ENCODE measurements at places on chromosomes 6 and 20.

DNA sequence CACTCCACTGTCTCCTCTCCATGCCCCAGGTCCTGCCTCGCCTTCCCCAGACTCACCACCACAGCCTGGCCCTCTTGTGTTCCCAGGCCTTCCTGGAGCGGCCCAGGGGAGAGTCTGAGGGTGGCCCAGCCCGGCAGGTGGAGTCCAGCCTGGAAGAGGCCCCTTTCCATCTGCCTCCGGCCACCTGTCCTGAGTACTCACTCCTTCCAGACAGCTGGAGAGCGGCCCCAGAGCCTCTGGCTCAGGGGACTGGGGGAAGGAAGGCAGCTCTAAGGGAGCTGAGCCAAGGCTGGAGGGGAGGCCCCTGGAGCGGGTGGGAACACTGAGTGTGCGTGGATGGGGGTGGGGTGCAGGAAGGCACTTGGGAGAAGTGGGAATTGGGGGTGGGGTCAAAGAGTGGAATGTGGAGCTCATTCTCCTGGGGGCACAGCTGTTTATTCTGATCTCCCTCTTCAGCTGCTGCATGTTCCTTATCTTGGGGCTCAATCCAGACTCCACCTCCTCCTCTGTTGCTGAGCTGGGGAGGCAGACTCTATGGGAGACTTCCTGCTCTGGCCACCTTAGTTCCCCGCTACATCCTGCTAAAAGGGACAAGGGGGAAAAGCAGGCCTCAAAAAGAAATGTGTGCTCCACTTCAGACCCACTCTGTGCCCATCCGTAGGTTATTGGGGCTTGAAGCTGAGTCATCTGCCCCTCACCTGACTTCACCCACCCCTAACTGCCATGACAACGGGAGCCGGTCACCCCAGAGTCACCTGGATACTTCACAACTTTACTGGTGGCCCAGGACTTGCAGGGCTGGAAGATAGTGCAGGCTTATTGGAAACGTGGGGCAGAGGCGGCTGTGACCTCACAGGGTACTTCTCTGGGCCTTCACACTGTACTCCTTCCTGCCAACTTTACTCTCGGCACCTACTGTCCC lies 19.5 kb upstream of the TAF8 start:
- peak; percentile 10 for DNase-seq

DNA sequence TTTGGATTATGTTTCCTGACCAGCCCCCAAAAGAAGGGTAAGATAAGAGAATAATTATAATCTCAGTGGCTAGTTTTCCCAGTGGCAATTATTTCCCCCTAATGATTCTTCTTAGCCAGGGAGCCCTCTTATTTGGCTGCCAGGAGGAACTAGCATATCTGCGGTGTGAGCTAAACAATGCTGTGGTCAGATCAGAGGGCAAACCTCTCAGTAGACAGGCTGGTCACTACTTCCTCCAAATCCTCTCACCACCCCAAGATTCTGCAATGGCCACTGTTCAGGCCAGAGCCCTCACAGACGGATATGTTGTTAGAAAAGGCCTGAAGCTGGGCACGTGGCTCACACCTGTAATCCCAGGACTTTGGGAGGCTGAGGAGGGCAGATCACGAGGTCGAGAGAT lies 273.4 kb upstream of the SASH1 start:
- DNase-seq: no peak

GRCh38 chr6:10401004-10401536 lies 13.8 kb downstream of the TFAP2A start:
- no peak for DNase-seq

GRCh38 chr20:54268941-54269340 lies 61.1 kb downstream of the PFDN4 start:
- DNase-seq: no peak

GRCh38 chr6:12955956-12956355 lies 239.4 kb downstream of the PHACTR1 start:
- no peak for DNase-seq

GRCh38 chr6:129141499-129141898 lies 258.6 kb downstream of the LAMA2 start:
- DNase-seq: no peak

DNA sequence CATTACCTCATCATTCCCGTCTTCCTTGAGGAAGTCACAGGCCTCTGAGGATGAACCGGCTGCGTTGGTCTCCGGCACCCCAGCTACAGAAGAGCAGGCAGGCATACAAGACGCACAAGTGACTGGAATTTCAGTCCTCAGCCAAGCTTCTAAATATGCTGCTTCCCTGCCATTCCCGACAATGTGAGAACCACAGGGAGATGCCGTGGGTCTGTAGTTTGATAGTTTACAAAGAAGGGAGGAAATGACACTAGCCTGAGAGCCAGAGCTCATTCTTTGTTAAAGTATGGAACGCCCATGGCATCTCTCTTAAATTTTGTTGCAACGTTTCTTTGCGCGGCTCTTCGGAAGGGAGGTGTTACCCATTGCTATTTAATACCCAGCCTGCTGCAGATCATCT lies 25.7 kb downstream of the HEBP2 start:
- DNase-seq: no peak

DNA sequence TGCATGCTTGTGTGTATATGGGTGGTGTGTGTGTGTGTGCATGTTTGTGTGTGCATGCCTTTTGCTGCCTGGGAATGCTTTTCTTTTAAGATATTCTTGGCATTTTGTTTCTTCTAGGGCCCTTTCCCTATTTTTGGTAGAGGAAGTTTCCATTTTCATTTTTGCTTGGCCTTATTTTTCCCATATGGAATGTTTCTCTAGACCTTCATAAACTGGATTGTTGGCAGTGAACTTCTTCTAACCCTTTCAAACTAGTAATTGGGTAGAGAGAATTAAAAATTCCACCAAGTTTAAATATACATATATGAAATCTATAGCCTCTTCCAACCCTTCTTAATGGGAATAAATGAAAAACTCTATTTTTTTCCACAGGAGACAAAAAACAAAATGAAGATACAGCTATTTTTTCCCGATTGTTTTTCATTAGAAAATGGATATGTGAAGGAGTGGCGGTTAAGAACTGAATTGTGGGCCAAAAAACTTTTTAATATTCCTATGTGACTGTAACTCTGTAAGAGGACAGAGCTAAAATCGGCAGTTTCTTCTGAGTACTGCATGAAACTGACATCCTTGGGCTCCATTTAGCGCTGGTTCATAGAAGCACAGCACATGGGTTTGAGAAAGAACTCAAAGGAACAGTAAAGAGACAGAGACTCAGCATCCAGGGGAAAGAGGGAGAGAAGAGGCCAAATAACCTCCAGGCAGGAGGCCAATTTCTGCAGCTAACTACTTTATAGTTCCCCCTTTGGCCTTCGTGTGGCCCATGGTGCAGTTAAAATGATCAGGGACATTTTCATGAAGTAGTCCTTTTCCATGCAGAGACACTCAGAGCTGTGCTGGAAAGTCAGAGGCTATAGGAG lies 102.1 kb downstream of the TMEM170B start:
- DNase-seq: no peak

GRCh38 chr6:78962448-78962847 lies 95.1 kb downstream of the IRAK1BP1 start:
- DNase-seq: no peak

DNA sequence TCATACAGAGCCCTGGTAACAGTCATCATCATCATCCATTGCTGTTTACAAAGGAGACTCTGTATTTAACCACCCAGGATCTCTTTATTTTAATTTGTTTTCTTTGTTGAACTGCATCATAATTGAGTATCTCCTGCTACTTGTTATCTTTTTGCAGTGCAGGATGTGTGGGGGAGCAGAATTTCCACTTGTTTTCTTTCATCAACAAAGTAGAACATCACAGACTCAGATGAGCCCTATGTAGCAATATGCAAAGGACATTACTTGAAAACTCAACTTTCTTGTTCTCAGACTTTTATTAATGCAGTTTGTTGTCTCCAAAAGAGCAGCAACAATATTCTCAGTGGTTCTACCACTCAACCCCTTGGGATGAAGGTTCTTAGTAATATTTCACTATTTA lies 38.7 kb upstream of the IPCEF1 start:
- no peak for DNase-seq

DNA sequence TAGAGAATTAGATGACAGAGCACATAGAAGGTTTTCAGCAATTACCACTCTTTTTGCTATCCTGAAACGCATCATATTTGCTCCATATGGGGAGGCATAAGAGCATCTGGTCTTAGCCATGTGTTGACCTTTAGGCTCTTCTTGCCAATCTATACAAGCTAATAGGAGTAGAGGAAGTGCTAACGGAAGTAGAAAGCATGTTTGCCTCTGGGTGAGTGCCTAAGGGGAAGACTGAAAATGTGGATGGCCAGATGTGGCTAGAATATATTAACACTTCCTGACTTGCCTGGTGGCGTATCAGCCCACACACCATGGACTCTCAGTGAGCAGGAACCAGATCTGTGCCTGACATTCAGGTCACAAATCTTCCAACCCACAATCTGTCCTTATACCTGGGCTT lies 136.3 kb downstream of the LRRC1 start:
- no peak for DNase-seq

DNA sequence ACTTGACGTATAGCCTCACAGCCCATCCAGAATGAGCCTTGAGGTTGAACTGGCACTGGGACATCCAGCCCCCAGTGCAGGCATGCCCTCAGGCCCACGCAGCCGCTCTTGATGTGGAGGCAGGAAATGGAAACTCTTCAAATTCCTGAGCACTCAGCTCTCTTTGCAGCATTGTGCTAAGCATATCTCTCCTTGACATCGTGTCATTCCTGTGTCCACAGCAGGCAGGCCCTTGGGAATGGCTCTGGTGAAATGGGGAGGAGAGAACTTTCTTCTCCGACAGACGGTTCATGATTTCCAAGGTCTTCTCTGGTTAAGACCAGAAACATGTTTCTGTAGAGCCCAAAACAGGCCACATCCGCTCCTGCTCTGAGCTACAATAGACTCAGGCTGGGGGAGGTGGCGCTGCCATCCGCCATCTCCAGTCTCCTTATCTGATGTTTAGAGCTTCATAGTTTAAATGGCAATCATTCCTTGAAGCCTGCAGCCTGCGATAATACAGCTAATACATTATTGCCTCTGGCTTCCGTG lies 248.8 kb downstream of the CDH4 start:
- no peak for DNase-seq

GRCh38 chr6:124947971-124948451 lies 14.2 kb upstream of the RNF217 start:
- DNase-seq: no peak

GRCh38 chr6:3665608-3666007 lies 85.9 kb downstream of the PXDC1 start:
- DNase-seq: peak; percentile 5

DNA sequence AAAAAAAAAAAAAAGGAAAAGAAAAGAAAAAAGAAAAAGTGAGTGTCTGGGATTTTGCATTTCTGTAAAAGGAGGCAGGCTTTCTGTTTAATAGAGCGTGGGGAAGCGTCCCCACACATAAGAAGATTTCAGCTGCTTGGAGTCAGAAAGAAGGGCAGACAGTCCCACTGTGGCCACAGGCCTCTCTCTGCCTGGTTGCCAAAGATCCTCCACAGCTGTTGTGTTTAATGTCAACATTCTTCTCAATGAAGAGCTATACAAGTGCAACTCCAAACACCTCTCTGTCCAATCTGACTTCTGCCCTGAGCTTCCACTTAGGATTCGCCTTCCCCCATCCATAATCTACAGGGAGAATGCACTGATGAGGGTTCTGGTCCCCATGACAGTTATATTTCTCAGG lies 64.3 kb upstream of the MLN start:
- DNase-seq: no peak

GRCh38 chr20:56202493-56203077 lies 45.9 kb upstream of the MC3R start:
- peak; percentile 2 for DNase-seq

DNA sequence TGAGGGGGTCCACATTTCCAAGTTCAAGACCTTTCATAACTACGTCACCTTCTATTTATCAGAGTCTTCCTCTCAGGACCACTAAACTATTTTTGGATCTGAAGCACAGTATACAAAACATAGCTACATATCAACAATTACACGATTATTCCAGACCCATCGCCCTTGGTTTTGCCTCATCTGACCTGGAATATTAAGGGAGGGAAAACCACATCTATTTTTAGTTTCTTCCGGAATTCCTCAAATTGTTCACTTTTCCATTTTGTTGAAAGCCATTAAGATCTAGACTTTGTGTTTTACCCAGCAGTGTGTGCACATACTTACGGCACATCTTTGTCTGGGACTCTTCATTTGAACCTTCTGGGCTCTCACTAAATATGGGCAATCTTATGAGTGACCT lies 12.0 kb upstream of the ADGRF5 start:
- no peak for DNase-seq

DNA sequence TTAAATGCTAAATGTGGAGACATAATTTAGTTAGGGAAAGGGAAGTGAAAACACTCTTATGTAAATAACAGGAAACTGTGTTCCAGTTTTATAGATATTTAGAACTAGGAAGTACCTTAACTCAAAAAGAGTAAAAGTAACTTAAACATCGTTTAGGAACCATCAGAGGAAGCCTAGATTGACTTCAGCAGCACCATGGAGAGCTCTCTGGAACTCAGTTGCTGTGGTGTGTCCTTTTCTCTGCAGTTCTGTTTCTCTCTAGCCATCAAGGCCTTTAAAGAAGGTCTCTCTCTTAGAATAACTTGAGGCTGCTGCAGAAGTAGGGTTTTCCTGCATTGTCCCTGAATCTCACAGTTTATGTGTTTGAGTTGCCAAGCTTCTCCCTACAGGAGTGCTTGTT lies 26.9 kb downstream of the CLVS2 start:
- no peak for DNase-seq

GRCh38 chr20:9577397-9577796 lies 63.0 kb downstream of the LAMP5 start:
- no peak for DNase-seq

GRCh38 chr6:83169511-83169910 lies 23.6 kb downstream of the PGM3 start:
- peak; percentile 67 for DNase-seq

DNA sequence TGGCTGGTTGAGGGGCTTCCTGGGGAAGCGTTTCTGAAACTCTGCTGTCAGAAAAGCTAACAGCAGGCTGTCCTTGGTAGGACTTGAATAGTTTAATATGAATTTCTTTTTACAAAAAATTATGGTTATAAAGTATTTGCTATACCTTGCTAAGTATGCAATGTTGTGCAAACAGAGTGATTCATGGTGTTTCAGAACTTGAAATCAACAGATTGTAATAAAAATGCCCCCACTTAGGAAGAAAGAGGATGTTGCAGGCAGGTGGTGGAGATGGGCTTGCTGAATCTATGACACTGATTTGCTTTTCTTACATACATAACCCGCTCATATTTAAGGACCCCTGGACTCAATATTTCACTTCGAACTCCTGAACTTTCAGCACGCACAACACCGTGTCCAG lies 211.6 kb downstream of the THBS2 start:
- DNase-seq: no peak
